ENCODE measurements at places on chromosomes 13 and 19. TPM values are rescaled to one million over a fixed set of nuclear protein-coding genes. Genes with fewer than 3 reads are reported as not detected.

Gene CBY2
- not detected for total RNA-seq

Gene CLDN10
- not detected for total RNA-seq

Gene NKPD1
- 0.26 TPM for total RNA-seq

Gene CCDC169
- total RNA-seq = 0.28 TPM

Gene NR2F6
- total RNA-seq = 34.3 TPM

Gene ICAM1
- 4.2 TPM for total RNA-seq

Gene TBC1D4
- total RNA-seq = 13.4 TPM

Gene ANGPTL4
- total RNA-seq = 354 TPM

Gene REEP6
- 4.4 TPM for total RNA-seq

Gene PPFIA3
- 8.1 TPM for total RNA-seq

Gene CLIP3
- total RNA-seq = 0.67 TPM

Gene C1QTNF9B
- not detected for total RNA-seq

Gene PGLYRP1
- not detected for total RNA-seq

Gene COX6B2
- 1.2 TPM for total RNA-seq
